ENCODE measurements at places on chromosomes 3 and 15.

DNA sequence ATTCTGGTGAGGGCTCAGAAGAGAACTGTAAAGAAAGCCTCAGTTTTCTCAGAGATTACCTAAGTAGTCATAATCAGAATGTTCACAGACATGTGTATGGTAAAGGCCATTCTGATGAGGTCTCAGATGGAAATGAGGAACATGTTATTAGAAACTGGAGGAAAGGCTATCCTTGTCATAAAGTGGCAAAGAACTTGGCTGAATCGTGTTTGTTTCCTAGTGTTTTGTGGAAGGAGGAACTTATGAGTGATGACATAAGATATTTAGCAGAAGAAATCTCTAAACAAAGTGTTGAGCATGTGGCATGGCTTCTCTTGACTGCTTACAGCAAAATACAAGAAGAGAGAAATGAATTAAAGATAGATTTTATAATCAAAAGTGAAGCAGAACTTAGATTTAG is 12.8 kb upstream of the KLHL40 start:
- DNase-seq, result no peak

DNA sequence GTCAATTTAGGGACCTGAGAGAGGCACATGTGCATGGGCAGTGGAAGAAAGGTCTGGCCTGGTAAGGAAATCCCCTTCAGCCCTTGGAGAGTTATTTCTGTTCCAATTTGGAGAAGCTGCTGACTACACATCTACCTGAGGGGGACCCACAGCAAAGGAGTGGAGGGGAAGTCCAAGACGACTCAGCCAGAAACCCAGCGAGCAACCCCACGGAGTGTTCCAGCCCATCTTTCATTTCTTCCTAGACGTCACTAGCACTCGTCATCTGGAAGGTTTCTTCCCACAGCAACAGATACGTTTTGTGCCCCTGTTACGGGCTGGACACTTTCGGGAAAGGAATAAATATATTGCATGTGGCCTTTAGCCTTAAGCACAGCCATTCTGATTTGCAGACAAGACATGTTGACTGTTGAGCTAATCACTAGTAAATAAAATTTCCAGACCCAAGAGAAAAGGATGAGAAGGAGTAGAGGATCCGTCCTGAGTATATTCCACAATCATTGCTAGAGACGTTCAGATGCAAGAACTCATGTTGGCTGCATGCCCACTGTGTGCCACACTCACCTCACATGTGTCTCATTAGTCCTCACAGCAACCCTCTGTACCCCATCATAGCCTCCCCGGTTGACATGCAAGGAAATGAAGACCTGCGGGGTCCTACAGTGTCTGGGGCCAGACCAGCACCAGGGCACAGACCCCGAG is 7.8 kb upstream of the FAM174B start:
- DNase-seq, result no peak

- DNase-seq, result no peak
Observed at GRCh38 chr3:124776856-124777255, 46.6 kb downstream of the UMPS start.

DNA sequence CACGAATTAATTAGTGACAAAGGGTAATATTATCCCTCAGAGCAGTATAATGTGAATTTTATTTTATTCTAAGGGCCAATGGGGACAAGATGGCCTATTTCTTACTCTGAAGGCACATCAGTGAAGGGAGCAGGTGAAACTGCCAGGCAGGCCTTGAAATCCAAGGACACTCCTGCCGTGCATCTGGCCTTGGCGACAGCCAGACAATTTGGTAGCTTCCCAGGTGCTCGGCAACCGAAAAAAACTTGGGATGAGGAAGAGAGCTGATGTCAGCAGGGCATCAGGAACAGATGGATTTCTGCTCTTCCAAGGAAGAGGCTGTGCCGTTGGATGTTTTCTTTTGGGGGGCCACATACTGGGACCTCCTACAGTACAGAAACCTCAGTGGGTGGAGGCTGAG is 83.2 kb upstream of the ADAMTSL3 start:
- DNase-seq, result no peak

DNA sequence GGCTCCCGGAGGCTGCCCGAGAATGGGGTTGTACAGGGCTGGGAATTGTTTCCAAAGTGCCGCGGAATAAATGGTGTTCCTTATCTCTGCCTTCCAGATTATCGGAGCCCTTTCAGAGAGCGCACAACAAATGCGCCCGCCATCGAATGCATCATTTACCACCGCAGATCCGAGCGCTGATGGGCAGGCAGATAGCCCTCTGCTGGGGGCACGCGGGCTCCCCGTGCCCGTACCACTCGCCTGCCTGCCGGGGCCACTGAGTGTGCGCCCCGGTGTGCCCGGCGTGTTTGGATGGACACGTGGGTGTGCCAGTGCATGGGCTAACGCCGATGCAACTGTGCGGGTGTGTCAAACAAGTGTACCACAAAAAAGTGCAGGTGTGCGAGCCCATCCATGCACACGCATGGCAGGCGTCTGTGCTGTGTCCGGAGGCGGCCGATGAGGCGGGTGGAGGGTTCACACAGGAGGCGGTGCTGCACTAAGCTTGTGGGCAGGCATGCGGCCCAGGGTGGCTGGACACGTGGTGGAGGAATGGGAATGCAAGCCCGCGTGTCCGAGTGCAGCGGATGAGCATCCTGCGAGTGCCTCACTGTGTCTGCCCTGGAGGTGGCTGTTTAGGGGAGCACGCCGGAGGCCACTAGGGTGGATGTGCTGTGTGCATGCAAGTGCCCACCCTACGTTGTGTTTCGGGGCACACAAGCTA is 3.8 kb upstream of the GATA2 start:
- DNase-seq, result peak; percentile 57

All from H9 (cell line).